Mesenteric fat pad (tissue), 1 donor: ENCODE measurements at places on chromosomes 7 and 10.

- no peak for DNase-seq
Measured at GRCh38 chr7:127066974-127067373, 185.8 kb downstream of the GRM8 start.

- no peak for DNase-seq
Measured at GRCh38 chr7:111363099-111363498, 199.2 kb downstream of the IMMP2L start.

- DNase-seq = no peak
Measured at GRCh38 chr7:78026492-78026891, 227.9 kb downstream of the PHTF2 start.

- DNase-seq = no peak
Measured at GRCh38 chr10:43867113-43867512, 218.4 kb upstream of the ZNF32 start.

DNA sequence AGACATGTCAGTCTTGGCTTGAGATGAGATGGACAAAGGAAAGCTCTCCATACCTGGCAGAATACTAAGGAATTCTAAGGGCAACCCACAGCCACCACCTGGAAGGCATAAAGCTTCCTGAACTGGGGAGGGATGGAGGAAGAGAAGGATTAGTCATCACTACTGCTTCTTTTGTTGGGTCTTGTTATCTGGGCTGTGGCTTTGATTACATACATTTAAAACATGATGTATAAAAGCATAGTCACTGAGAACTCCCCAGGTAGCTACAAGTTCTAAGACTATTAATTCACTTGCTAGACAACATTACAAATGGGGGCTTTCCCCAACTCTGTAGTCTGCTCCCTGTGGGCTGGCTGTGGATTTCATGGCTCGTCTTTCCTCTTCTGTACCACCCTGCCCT is 58.2 kb downstream of the RBM33 start:
- no peak for DNase-seq

DNA sequence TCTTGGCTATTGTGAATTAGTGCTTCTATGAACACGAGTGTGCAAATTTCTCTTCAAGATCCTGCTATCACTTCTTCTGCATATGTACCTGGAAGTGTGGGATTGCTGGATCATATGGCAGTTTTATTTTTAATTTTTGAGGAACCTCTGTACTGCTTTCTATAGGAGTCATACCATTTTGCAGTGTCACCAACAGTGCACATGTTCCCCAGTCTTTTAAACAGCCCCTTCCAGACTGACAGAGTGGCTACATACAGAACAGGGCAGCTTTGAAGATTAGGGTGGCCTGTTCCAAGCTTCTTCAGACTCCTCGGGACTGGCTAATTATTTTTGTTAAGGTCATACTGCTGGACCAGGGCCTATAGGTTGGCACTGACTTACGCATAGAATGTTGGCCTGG is 82.9 kb downstream of the AUTS2 start:
- no peak for DNase-seq

GRCh38 chr7:40916813-40917212 is 782.0 kb downstream of the SUGCT start:
- DNase-seq = no peak

DNA sequence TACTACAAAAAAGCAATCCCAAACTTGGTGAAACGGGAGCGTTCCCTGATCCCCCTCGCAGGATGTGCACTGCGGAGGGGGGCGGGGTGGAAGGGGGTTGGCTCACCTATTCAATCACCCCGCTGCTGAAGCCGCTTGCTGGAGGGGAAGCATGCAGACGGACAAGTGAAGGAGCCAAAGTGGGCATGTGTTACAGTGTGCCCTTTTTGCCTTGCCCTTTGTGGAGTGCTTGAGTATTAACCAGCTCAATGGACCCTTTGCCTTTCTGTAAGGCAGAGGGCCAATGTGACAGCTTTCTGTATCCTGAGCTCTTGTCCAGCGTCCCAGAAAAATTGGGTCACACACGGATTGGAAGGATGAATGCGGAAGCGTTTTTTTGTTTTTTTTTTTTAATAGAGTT is 348.9 kb upstream of the NPSR1 start:
- DNase-seq = no peak

DNA sequence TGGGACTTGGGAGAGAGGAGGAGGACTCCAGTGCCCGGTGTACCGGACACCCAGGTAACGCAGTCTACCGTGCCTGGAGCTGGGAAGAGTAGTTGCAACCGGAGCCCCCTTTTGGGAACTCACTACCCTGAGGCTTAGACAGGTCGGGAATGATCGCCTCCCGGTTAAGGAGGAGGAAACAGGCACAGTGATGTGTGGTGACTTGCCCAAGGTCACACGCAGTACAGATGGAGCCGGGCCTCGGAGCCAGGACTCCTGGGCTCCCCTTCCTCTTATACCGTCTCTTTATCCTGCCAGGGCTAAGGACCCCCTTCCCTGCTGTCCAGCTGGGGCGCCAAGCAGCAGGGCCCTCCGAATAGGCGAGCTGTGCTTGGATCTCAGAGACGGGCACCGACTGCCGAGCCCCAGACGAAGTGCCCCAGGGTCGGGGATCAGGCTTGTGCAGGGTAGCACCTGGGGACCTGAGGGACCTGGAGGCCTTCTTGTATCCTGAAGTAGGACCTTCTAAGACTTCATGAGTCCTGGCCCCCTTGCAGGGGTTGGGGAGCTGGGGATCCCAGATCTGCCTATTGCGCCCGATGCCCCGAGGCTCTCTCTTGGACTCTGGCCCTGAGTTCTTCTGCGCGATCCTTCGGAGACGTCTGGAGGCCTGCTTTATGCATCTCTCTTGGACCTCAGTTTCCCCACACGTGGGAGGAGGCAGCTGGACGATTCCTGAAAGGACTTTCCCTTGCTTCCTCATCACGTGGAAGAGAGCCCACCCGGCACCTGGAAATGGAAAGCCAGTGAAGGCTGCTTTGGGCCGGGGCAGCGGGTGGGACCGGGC is 767 bp upstream of the CYP26A1 start:
- DNase-seq = no peak

DNA sequence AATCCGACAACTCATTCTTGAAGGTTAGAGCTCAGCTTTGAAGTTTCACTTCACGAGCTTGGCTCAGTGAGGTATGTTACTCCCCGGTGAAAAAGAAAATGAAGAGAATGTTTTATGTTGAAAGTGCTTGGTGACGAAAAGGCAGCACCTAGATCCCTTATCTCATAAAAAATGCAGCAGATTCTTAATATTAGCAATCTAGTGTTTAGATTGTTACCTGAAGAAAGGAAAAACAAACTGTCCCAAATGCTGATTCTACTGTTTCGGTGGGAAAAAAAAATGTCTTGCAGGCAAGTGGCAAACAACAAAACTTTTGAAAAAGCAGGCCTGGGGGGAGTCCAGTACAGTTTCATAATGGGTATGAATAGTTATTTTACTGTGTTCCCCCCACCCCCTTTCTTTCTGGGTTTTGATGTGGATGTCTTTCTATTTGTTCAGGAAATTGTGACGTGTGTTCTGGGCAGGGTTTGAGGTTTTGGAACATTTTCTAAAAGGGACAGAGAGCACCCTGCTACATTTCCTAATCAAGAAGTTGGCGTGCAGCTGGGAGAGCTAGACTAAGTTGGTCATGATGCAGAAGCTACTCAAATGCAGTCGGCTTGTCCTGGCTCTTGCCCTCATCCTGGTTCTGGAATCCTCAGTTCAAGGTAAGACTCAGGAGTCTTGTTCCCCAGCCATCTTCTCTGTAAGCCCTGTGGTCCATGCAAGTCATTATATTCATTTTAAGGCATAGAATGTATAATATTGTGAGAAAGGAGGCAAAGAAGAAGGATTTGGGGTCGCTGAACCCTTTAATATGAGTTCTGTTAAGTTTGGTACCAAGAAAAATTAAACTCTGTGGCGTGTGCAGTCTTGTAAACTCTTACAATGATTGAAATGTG is at the start of gene SRGN:
Gene SRGN, plus strand, starts transcription at position 514 of the 881 bp plus-strand sequence. Its CDS starts 55 bp downstream, at position 569.
- DNase-seq = no peak

DNA sequence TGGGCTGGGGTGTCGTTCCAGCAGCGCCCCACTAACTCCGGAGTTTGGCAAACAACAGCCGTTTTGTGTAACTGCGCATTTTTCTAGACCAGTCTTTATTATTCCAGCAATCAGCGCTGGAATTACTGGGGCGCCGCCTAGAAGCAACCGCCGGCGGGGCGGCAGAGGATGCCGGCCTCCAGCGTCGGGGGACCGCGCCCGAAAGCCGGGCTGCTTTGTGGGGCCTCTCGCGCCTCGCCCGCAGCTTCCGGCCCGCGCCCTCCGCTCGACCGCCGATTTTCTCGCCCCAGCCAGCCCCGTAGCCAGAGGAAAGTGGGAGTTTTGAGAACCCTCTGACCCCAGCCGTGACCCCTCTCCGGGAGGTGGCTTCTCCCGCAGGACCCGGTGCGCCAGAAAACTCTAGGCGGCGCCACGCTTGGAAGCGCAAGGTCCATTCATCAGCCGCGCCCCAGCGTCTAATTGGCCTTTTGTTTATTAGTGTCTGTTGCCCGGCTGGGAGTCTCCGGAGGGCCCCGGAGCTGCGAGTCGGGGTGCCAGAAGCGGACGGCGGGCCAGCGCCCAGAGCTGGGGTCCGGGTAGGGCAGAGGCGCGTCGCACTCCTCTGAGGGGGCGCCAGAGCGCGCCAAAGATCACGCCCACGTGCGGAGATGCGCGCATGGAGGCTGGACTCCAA is 10.7 kb downstream of the EMX2 start:
- no peak for DNase-seq

GRCh38 chr7:137904833-137905232 is 58.1 kb upstream of the DGKI start:
- DNase-seq = no peak

- DNase-seq = no peak
Measured at GRCh38 chr7:33221390-33221789, 92.0 kb downstream of the BBS9 start.

- DNase-seq = no peak
Measured at GRCh38 chr10:129696636-129697035, 229.6 kb downstream of the MGMT start.

DNA sequence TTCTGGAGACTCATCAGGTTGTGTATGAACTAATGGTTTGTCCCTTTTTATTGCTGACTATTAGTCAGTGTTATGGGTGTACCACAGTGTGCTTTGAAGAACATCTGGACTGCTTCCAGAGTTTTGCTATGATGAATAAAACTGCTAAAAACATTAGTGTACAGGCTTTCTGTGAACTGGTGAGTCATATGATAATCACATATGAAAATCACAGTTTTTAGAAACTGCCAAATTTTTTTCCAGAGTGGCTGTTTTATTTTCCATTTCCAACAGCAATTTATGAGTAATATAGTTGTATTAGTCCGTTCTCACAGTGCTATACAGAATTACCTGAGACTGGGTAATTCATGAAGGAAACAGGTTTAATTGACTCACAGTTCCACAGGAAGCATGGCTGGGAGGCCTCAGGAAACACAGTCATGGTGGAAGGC is 281.2 kb upstream of the VSTM2A start:
- no peak for DNase-seq

- no peak for DNase-seq
Measured at GRCh38 chr7:29468196-29468595, 95.4 kb upstream of the PRR15 start.

- no peak for DNase-seq
Measured at GRCh38 chr7:120218712-120219111, 54.3 kb upstream of the KCND2 start.

DNA sequence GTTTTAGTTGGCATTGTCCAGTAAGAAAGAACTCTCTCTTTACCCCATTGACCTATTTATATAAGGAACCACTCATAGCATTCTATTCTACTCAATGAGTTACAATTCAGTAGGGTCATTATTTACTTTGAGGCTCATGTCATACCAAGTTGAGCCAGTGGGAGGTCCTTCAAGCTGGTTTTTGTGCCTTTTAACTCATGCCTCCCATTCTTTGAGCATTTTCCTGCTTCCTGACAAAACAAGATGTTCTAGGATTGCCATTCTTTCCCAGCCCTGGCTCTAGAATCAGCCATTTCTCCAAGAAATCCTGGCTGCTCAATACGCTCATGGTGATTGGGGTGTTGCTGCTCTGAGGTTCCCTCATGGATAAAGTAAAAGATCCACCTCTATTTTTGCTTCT is 250.1 kb downstream of the ABCA13 start:
- no peak for DNase-seq

GRCh38 chr10:6177880-6178281 is 24.9 kb upstream of the PFKFB3 start:
- DNase-seq = no peak

- DNase-seq = no peak
Measured at GRCh38 chr7:142438923-142439515, 181.2 kb upstream of the PRSS58 start.

GRCh38 chr10:43610636-43611035 is 4.4 kb downstream of the ZNF485 start:
- DNase-seq = no peak

- no peak for DNase-seq
Measured at GRCh38 chr7:15209429-15209828, 306.9 kb upstream of the DGKB start.

DNA sequence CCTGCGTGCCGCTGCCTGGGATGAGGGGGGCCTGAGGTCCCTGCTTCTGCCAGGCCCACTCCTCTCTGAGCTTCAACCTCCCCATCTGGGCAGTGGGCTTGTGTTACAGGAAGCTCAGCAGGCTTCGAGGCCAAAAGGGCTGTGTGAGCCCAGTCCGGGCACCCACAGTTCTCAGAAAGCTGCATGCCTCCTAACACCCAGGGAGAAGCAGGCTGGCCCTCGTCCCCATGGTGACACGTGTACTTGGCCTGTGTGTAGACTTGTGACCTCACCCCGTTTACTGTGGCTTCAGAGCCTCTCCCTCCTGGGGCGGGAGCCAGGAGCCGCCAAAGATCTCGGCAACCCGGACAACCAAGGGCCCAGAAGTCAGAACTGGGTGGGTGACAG is 2.2 kb upstream of the GRIFIN start:
- no peak for DNase-seq
